ENCODE measurements at places on chromosomes 2 and 18.

DNA sequence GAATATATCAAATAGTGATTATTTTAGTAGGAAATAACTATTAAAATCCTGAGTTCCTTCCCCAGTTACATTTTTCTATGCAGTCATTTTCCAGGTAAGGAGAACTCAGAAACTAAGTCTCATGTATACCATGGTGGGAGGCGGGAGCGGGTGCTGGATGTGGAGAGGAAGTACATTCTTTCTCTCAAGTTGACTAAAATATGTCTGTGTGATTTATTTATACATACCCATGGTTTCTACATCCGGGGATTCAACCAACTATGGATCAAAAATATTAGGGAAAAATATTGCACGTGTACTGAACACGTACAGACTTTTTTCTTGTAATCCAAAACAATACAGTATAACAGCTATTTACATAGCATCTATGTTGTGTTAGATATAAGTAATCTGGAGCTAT is 6.8 kb downstream of the ZCCHC2 start:
- no peak for DNase-seq

GRCh38 chr18:69808399-69808798 is 139.3 kb downstream of the CD226 start:
- DNase-seq = no peak

GRCh38 chr2:104538077-104538476 is 315.8 kb upstream of the POU3F3 start:
- DNase-seq = no peak

DNA sequence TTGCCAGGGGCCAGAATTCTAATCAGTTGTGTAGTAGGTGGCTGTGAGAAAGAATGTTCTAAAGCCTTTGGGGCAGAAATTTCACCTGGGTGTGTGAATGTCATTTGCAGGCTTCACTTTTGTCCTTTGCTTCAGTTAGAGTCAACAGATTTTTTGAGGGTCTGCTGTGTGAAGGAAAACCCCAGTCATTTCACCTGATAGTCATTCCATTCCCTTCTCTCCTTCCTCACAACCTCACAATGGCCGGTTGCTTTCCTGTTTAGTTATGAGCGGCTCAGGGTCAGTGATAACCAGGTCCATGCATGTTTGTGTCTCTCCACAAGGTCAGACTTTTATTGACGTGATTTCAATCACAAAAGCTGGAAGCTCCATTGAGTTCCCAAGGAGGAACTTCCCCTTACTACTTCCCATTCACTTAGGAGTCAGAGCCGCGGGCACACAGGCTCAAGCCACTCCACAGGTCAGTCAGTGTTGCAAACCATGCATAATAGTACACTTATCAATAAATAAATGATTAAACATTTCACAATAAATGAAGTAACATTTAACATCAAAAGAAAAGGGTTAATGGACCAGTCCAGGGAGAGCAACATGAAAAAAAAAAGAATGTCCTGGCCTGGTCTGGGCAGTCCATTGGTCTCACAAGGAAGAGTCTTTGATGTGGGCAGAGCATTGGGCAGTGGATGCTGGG is 74.3 kb downstream of the NPAS2 start:
- DNase-seq = no peak

DNA sequence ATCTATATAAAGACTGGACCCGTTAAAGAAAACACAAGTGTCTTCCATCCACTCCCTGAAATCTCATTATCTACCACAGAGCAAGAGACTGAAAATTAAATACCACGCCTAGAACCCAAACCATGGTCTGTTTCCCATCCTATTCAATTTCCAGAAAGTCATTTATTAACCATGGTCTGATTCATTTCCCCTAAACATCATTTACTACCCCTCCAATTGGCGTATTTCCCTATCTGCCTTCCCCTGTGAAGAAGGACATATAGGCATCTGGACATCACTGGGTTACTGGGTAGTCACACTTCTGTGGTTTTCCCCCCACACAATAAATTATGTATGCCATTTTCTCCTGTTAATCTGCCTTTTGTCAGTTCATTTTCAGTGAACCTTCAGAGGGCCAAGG is 30.8 kb downstream of the CCDC93 start:
- DNase-seq = no peak

GRCh38 chr2:160613466-160614153 is 120.0 kb upstream of the RBMS1 start:
- no peak for DNase-seq

DNA sequence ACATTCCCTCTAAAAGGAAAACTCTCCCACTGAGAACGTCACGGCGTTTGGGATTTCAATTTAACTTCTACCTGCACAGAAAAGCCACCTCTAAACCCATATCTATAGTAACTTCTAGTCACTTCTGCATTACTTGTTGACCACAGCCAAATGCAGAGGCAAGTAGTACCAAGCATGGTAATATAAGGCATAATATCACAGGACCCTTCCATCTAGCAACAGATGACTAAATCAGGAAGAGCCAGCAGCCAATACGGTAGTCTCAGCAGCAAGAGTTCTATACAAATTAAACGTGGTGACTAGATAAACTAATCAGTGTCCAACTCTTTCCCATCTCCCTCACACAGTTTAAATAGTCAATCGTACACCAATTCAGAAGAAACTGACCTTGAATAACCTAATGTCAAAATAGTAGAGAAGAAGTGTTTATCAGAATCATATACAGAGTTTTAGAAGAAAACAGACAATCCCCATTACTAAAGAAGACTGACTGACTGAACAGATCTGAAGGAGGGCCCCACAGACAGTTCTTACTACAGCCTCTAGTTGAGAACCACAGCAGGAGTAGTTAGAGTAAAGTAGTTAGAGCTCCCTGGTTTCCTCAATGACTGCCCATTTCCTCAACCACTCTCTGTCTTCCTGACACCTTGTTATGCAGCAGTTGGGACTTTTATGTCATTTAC is 30.0 kb downstream of the MEMO1 start:
- DNase-seq = no peak

GRCh38 chr2:191265311-191266170 is 20.3 kb downstream of the MYO1B start:
- DNase-seq = no peak

DNA sequence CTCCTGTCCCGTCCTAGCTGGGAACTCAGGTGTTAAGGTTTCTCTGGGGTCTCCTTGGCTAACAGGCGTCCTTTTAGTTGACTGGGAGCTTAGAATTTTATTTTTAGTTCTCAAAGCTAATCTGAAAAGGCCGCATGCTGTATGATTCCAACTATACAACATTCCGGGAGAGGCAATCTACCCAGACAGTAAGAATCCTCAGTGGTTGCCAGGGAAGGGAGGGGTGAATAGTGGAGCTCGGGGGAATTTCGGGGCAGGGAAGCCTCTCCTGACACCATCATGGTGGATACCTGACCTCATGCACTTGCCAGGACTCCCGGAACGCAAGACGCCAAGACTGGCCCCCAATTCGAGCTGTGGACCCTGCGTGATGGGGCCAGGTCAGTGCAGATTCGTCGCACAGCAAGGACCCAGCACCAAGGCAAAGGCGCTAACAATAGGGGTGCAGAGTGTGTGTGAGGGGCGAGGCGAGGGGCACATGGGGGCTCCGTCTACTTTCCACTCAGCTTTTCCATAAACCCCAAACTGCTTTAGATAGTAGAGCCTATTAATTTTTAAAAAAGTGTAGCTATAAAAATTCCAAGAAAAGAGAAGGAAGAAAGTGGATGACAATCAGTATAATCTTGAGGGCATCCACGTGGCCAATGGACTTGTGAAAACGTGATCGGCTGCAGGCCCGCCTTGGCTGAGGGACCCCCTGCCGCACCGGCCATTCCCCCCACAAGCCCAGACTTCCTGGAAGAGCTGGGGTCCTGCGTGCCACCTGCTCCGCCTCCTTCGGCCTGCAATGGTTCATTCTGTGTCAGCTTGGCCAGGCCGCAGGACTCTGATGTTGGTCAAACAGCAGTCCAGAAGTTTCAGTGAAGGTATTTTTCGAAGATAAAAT is 17.3 kb downstream of the PDCD1 start:
- DNase-seq = no peak

DNA sequence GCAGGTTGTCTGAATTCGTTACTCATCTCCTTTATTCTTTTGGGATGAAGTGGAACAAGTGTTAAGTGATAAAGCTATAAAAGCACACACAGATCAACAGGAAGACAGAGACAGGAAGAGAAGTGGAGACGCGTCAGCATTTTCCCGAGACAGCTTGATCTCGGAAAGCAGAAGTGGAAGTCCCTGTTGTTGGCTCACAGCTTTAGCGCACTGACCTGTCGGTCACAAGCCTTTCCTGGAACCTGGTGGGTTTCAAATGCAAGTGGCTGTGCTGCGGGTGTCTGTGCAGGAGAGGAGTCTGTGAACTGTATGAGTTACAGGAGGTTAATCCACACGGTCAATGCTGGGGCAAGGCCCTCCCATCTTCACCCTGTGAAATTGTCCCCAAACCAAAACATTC is 116.6 kb upstream of the PELI1 start:
- DNase-seq = no peak

GRCh38 chr2:95349568-95350322 is 52.6 kb downstream of the KCNIP3 start:
- no peak for DNase-seq

DNA sequence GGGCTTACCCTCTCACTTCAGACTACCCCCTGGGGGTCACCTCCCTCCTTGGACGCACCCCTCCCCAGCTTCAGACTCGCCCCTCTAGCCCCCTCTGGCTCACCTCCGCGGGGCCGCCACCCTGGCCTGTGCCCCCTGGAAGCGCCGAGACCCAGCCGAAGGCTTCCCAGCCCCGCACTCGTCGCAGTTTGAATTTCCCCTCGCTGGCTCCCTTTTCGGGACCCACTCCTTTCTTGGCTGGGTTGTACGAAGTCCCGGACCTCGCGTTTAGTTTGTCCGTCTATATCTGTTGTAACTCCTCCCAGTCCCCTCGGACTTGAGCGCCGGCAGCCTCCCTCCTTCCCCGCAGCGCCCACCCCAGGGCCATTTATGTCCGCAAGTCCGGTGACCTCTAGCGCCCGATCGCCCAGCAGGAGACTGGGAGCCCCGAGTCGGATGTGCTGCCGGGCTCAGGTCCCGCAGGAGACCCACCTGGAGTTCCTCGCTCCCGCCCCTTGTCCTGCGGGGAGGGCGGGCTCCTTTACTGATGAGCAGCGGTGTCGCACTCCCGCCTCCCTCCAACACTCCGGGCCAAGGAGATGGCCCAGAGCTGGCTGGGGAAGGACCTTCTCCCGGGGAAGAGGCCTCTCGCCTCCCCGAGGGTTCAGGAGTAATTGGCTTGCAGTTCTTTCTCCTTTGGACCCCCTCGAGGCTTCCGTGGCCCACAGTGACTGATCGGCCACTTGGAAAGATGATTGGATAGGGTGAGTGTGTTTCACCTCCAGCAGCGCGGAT is 692 bp upstream of the RAX start:
- no peak for DNase-seq

DNA sequence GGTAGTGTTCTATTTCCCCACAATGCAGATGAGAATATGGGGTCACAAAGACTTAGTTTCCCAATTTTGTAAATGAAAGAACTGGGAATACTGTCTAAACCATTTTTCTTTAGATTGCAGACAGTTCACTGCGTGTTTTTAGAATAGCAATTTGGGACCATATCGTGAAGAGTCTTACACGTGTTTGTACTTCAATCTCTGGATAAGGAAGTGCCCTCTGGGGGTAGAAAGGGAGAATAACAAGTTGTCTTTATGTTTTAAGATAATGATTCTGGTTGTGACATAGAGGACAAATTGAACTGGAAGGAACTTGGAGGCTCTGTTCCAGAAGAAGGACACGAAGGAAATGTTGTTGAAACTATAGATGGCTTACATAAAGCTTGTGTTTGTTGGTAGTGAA is 457.7 kb downstream of the CBLN2 start:
- DNase-seq = no peak

- no peak for DNase-seq
Measured at GRCh38 chr2:183070942-183071844, 7.4 kb upstream of the DUSP19 start.

DNA sequence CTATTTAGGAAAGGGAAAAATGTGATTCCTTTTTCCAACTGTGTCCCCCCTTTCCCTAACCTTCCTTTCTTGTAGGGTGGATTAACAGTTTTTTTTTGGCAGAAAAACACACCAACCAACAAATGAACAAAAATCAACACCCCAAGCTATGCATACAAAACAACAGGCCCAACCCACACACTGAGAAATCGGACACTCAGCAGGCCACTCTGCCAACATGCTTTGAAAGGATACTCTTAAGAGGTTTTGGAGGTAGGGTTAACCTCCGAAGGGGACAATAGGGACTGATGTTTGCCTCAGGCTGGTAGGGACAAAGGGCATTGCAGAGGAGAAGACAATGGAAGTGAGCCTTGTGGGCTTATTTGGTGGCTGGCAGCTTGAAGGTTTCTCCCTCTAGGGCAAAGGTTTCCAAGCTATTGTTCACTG is 33.1 kb upstream of the POLE4 start:
- no peak for DNase-seq

DNA sequence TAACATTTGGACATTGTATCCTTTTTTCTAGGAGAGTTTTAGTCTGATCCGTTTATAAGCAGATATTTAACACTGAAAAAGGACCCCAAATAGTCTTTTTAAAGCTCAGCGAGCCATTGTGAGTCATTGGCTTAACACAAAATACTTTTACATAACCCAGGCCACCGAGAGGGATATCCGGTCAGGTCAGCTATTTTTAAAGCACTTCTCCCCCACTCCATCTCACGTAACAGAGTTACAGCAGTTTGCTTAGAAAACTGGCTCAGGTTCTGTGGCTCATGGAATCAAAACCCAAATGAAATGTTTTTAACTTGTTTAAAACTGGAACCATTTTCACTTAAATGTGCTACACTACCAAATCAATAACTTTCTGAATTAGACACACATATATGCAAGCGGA is 23.9 kb downstream of the COL4A3 start:
- DNase-seq = no peak

DNA sequence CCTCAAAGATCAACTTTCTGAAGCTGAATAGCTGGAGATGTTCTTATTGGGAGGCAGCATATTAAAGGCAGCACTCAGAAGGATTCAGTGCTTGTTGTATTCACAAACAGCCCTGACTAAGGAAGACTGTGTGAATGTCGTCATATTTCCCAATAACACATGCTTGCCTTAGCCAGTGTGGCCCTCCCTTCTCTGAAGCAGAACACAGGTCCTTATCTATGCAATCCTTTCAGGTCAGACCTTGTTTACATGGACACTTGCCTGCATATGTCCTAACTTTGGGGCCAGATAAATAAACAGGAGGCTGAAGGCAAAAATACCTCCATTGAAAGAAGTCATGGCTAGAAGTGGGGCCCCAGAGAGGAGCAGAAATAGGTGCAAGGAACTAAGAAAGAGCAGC is 97.2 kb downstream of the SLC4A3 start:
- no peak for DNase-seq

- no peak for DNase-seq
Measured at GRCh38 chr2:74226648-74227213, 28.3 kb downstream of the MTHFD2 start.

GRCh38 chr2:233060980-233061590 is 943 bp downstream of the INPP5D start:
- no peak for DNase-seq

- DNase-seq = no peak
Measured at GRCh38 chr2:197388866-197389587, 45.8 kb downstream of the SF3B1 start.

GRCh38 chr2:134458950-134459349 is 205.1 kb downstream of the MGAT5 start:
- no peak for DNase-seq

- DNase-seq = no peak
Measured at GRCh38 chr2:54318821-54319220, 62.8 kb upstream of the TSPYL6 start.

- no peak for DNase-seq
Measured at GRCh38 chr18:78965260-78965659, 14.4 kb upstream of the SALL3 start.

All from activated CD4-positive, alpha-beta T cell treated with anti-CD3 and anti-CD28 coated beads, Interleukin-2, amount 50 U/mL, for 24 hours (primary cell).